Stimulated activated naive CD4-positive, alpha-beta T cell (primary cell): ENCODE measurements at places on chromosomes 1 and 21.

- DNase-seq = no peak
Observed at GRCh38 chr1:29532285-29532684, 296.0 kb downstream of the PTPRU start.

DNA sequence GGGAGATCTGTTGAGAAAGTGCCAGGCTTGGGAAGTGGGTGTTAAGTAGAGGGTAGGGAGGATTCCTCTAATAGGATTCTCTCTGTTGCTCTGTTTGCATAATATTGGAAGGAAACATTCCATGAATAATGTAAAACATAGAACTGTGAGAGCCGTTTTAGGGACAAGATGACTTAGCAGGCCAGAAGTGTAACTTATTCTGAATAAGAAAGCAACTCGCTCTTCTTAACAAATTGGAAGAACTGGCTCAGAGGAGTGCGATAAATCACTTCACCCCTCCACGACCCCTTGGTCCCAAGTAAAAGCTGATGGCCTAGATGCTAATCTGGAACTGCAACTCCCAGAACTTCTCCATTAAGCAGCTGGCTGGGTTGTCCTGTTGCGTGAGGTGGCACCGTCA is 19.1 kb downstream of the SIM2 start:
- DNase-seq = no peak

DNA sequence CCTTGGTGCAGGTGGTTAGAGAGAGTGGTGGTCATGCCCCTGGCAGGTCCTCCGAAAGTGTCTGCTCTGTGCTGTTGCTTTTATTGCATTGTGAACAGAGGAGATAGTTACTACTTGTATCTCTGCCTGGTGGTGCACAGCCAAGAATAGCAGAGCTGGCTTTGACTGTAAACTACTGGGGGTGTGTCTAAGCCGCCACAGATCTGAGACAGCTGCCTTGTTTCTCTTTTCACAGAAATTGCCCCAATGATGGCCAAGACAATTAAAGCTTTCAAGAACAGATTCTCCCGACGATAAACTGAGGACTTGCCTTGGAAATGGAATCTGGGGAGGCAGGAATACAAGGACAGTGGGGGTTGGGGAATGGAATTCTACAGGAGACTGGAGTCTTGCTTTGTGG is 16.0 kb downstream of the ELOA start:
- DNase-seq = no peak

- no peak for DNase-seq
Observed at GRCh38 chr1:55823541-55824250, 608.5 kb upstream of the USP24 start.

GRCh38 chr1:27628712-27629111 is 6.3 kb downstream of the FGR start:
- no peak for DNase-seq

GRCh38 chr1:213687832-213688231 is 299.9 kb upstream of the PROX1 start:
- DNase-seq = no peak

- no peak for DNase-seq
Observed at GRCh38 chr1:23597635-23598388, 38.5 kb upstream of the ID3 start.

DNA sequence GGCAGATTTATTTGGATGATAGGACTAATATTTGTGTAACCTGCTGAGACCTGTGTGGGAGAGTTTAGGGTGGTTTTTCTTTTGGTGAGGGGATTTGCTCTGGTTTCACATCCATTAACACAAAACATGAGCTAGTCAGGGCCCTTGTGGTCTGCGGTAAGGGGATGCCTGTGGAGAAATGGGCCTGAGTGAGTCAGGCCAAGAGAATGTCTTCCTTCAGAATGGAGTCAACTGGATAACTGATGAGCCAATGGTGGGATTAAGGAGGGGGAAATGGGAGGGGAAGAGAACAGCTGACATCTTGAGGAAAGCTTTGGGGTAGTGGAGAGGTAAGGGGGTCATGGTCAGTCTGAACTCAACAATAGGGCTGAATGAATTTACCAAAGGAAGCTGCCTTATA is 13.9 kb downstream of the WNT2B start:
- no peak for DNase-seq
